ENCODE measurements at places on chromosomes 11 and 22.

- DNase-seq = no peak
These were observed 17.2 kb downstream of the SCGB1A1 start for GRCh38 chr11:62435846-62436660.

DNA sequence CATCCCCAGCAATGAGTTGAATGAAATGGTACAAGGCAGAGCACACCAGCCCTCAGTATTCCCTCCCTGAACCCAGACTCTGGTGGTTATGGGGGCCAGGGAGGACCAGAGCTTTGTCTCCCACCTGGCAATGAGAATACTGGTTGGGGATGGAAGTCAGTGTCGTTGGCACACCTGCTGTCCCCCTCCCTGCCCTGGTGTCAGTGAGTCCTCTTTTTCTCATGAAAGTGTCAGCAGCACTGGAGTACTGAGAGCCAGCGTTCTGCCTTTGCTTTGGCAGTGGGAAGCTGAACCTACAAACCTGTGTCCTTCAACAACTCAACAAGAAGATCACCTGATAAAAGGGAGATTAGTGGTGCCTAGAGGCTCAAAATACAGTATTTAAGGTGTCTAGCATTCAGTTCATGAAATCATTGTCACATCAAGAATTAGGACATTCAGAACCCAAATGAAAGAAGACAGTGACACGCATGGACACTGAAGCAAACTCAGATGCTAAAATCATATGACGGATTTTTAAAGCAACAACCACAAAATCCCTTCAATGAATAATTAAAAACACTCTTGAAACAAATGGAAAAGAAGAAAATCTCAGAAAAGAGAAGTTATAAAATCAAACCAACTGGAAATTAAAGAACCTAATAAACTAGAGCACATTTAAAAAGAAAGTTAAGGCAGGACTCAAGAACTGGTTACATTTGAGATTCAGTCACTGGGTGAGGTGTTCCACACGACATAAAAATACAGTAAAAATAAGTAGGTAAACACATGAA is 77.5 kb upstream of the VPREB1 start:
- no peak for DNase-seq

DNA sequence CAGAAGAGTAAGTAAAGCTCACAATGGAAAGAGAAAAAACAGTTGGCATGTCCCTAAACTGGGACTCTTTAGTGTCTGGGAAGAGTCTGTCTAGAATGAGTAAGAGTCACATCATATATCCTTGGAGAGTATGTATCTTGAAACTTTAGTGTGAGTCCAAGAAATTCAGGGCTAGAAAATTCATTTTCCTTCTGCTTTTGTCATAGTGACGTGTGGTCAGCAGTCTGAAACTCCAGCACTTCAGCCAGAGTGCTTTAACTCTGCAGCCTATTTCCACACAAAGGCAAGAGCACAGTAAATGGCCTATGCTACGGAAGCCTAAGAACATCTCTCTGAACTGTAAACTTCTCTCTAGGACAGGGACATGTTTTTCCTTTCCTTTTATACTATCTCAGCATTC is 174.1 kb downstream of the FAM181B start:
- no peak for DNase-seq

- no peak for DNase-seq
These were observed 669 bp upstream of the TIGD3 start for GRCh38 chr11:65353900-65354264.

- DNase-seq = no peak
These were observed 61.3 kb downstream of the SBF2 start for GRCh38 chr11:10232756-10233155.

DNA sequence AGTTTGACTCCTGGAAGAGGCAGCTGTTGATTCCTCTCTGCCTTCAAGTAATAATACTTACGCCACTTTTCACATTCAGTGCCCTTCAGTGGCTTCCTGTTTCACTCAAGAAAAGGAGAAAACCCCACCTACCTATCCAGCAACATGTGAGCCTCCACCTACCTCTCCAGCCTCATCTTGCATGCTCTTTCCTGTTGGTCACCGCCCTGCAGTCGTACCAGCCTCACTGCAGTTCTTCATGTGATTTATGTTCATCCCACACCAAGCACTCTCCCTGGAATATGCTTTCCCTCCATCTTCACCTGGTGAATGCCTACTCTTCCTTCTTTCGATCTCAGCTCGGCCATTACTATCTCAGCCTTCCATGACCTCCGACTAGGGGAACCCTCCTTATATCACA is 21.8 kb upstream of the YWHAH start:
- no peak for DNase-seq

DNA sequence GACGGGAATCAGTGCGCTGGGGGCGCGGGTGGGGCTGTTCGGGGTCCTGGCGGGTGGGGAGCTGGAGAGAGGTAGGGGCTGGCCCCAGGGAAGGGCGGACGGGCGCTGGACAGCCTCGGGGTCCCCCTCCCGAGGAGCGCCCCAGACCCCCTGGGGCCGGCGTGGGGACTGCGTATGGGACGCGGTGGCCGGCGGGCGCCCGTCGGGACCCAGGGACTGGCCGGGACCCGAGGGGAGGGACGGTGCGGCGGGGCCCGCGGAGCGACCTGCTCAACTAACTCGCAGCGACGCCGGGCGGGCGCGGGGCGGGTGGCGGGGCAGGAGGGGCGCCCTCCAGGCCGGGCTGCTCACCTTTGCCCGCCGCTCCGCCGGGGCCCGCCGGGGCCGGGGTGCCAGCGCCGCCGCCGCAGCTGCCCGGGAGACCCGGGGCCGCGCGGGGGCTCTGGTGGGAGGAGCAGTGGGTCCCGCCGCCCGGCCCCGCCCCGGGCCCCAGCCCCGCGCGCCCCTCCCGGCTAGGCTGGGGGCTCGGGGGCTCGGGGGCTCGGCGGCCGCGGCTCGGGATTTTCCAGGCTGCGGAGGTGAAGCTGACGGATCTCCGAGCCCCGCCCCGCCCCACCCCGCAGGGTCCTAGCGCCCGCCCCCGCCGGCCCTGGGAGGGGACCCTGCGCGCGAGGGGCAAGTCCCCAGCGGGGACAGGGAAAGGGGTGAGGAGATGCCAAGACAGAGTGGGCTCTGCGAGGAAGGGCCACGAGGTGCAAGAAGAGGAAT is 12.3 kb downstream of the STARD10 start:
- peak; percentile 61 for DNase-seq

DNA sequence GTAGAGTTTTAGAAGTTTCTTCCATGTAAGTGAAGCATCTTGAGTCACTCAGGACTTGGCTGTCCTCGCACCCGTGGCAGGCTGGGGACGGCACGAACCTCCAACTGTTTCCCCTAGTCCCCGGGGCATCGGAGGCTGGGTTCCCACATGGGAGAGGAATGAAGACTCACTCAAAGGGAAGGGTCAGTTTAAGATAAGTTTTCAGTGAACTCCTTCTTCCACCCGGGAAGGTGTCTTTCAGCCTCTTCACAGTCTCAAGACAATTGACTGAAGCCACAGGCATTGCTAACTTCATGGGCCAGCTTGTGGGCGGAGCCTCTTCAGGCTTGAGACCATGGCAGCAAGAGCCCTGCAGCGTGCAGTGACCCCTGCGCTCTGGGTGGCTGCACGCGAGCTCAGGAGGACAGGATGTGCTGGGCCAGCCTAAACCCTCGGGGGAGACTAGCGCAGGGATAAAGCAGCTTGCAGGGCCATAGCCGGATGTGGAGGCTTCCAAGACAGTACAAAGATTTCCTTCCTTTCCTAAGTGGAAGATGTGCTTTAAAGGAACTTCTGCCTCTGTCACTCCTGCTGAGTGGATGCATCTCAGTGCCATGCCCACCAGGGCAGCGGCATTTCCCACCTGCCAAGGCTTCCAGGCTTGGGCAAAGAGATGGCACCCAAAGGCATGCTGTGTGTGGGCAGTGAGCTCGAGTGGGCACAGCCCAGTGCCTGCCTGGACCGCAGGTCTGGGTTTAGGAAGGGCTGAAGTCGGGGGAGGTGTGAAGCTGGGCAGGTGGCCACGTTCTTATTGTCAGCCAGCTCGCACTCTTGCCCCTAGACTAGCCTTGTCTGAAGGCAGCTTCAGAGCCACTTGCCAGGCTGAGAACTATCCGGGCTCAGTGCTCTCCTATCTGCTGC is 32.9 kb downstream of the PPIL2 start:
- no peak for DNase-seq

- DNase-seq = peak; percentile 50
These were observed at the start of gene SCUBE1 for GRCh38 chr22:43343262-43343669. Gene SCUBE1 (minus strand): TSS chr22:43343372. CDS start chr22:43343261, 111 bp downstream.

GRCh38 chr11:109527496-109527895 is 105.5 kb downstream of the C11orf87 start:
- no peak for DNase-seq

DNA sequence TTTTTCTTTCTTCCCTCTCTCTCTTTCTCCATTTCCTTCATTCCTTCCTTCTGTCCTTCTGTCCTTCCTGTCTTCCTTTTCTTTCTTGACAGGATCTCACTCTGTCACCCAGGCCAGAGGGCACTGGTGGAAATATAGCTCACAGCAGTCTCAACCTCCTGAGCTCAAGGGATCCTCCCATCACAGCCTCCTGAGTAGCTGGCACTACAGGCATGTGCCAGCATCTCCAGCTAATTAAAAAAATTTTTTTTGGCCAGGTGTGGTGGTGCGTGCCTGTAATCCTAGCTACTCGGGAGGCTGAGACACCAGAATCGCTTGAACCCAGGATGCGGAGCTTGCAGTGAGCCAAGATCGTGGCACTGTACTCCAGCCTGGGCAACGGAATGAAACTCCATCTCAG is 4.8 kb upstream of the DUSP8 start:
- no peak for DNase-seq

GRCh38 chr11:117866526-117866925 is 9.9 kb downstream of the FXYD6 start:
- no peak for DNase-seq

GRCh38 chr11:131664816-131665215 is 294.4 kb downstream of the NTM start:
- no peak for DNase-seq

GRCh38 chr11:104078995-104079394 is 42.6 kb downstream of the DDI1 start:
- no peak for DNase-seq

GRCh38 chr22:20111045-20111688 is 4.7 kb upstream of the RANBP1 start:
- no peak for DNase-seq

GRCh38 chr11:22657101-22657694 is 9.2 kb upstream of the GAS2 start:
- no peak for DNase-seq

DNA sequence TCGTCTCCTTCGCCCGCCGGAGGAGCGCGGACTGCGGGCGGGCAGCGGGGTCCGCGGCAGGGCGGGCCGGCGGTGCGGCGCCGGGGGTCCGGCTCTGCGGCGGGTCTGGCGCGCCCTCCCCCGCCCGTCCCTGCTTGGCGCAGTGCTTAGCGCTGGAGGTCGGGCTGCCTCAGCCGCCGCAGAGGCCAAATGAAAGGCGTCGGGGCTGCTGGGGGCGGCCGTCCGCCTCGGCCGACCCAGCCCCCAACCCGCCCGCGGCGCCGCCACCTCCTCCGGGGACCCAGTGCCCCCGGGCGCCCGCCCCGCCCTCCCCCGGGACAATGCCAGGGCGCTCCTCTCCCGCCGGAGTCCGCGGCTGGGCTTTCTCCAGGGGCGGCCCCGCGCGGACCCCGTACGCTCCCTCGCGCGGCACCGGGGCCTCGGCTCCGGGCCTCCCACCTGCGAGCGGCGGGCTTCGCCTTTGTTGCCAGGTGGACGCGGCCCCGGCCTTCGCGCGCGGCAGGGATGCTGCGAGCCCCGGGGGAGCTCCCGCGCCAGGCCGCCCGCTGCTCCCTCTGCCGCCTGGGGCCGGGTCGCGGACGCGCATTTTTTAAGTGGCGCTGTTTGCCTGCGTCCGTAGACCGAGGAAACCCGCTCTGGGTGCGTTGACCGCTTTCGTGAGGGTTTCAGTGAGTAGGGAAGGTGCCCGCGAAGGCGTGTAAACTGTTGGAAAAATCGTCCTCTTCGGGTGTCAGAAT is 583 bp downstream of the APLP2 start:
- DNase-seq = peak; percentile 47

DNA sequence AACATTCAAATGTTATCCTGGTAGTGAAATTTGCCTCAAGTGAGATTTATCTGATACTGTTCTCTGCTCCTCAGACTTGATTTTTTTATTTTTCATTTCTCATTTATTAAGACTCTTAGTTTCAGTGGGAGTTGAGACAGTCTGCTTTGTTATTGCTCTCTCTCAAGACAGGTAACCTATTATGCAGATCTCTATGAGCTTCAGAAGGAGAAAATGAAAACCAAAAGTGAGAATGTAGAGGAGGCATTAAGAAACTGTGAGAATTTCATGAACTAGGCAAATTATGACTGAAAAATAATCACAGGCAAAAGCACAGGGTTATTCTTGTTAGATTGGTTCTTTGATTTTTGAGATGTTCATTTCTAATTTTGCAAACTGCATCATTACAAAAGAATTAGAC is 290.0 kb upstream of the CHORDC1 start:
- no peak for DNase-seq

GRCh38 chr22:27785831-27786230 is 15.7 kb downstream of the MN1 start:
- no peak for DNase-seq

GRCh38 chr11:84812471-84812969 is 814.6 kb downstream of the DLG2 start:
- no peak for DNase-seq

DNA sequence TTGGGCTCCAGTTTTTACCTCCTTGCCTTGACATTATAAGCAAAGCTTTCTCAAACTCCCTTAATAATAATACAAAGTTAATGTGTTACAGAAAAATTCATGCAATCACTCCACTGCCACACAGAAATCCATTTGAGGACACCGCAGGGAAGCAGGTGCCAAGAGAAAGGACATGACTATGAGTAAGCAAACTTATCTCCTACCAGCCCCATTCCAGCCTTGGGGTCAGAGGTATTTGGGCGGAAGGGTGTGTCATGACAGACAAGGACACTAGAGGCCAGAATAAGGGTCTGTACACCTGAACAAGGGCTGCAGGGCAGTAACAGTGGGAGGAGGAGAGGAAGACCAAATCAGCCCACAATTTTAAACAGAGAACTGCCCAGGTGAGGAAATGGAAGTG is 5.9 kb downstream of the GNG3 start:
- no peak for DNase-seq

GRCh38 chr11:2413742-2414579 is 13.4 kb downstream of the TSSC4 start:
- DNase-seq = peak; percentile 9

- no peak for DNase-seq
These were observed 115.9 kb downstream of the C11orf65 start for GRCh38 chr11:108351468-108351867.

DNA sequence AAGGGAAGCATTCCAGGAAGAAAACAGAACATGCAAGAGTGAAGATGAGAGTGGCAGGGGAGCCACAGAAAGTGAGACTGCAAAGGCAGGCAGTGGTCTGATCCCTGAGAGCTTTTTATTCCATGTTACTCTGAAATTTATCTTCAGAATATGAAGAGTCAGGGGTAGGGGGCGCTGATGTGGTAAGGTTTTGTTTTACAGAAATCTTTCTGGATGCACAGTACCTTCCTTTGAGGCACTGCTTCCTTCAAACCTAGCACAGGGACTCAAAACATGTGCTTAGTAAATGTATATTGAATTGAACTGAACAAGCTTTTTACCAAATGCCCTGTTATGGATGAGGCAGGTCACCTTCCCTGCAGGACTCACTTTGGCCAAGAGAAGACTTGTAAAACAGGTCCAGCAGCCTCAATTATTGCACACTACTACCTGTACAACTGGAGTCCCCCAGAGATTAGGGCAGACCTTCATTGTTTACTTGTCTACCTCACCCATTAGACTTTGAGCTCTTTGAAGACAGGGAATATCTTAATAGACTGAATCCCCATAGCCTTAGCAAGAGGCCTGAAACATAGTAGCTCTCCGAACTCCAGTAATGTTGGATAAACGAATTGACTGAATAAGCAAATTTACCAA is 2.2 kb downstream of the PAK1 start:
- DNase-seq = peak; percentile 36
